ENCODE measurements at places on chromosomes 11 and 22. TPM values are rescaled to one million over a fixed set of nuclear protein-coding genes. Genes with fewer than 3 reads are reported as not detected.

The GAB2 gene
- 8.3 TPM for polyA plus RNA-seq

The NCAPH2 gene
- 29.3 TPM for polyA plus RNA-seq

The CREB3L1 gene
- 14.3 TPM for polyA plus RNA-seq

The GLYATL1 gene
- 13.0 TPM for polyA plus RNA-seq

The ANGPTL5 gene
- polyA plus RNA-seq: not detected

The CDCA5 gene
- polyA plus RNA-seq: 4.2 TPM

The P2RY2 gene
- polyA plus RNA-seq: 6.5 TPM

The SYT13 gene
- 2.2 TPM for polyA plus RNA-seq

The APOBEC3H gene
- polyA plus RNA-seq: 0.22 TPM

The MRGPRE gene
- polyA plus RNA-seq: not detected

The OR56A1 gene
- not detected for polyA plus RNA-seq
